Motor neuron (in vitro differentiated cells): ENCODE measurements at places on chromosomes 4 and X. TPM values are rescaled to one million over a fixed set of nuclear protein-coding genes. Genes with fewer than 3 reads are reported as not detected.

- no peak for ATAC-seq
Observed at GRCh38 chr4:162985131-162985530, 181.6 kb downstream of the NAF1 start.

GRCh38 chr4:22389240-22389870, 126.5 kb downstream of the ADGRA3 start:
- ATAC-seq, result peak; percentile 75

- ATAC-seq, result no peak
Observed at GRCh38 chr4:26076000-26076587, 162.1 kb downstream of the SMIM20 start.

- ATAC-seq, result no peak
Observed at GRCh38 chr4:4408132-4408523, 21.2 kb downstream of the NSG1 start.

- no peak for ATAC-seq
Observed at GRCh38 chr4:141871086-141871770, 234.8 kb downstream of the IL15 start.

- ATAC-seq, result no peak
Observed at GRCh38 chrX:42495139-42495538, 282.8 kb downstream of the PPP1R2C start.

AVPR2 gene
- total RNA-seq, result not detected in 2 replicates

- peak; percentile 87 for ATAC-seq
Observed at GRCh38 chrX:131762802-131763234, 218.9 kb downstream of the OR13H1 start.

DNA sequence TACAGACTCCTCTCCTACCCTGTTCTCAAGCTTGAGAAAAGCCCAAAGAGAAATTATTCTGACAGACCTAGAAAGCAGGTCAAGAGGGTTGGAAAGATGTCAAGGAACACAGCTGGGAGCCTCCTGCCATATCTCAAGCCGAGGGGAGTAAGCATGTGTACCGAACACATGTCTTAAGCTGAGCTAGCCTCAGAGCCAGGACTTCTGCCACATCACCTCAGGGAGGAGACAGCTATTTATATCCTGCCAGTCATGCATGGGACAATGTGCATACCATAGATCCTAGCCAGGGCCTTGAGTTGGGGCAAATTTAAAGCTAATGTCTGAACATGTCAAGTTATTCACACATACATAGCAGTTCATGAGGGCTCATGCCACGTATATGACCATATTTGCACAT, 11.8 kb downstream of the TMEM31 start:
- no peak for ATAC-seq

GRCh38 chr4:85557016-85557901, 82.3 kb downstream of the ARHGAP24 start:
- no peak for ATAC-seq

P2RY8 gene
- total RNA-seq, result 0.25 and 0.27 TPM in 2 replicates

DNA sequence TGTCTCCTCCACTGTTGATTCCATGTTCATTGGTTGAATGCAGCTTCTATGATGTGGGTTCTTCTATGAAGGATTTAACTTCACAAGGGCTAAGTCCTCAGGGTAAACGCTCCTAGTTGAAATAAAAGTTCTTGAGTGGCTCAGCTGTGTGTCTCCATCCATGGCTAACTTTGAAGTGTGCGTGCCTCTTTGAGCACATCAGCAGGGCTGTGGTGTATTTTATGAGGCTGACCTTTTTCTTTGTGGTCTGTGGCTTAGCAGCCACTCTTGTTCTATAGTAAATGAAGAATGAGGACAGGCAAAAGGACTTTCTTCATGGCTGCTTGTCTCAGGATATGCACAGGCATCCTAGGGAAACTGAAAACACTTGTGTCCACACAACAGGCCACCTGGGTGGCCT, 88.5 kb downstream of the KIT start:
- ATAC-seq, result no peak

DNA sequence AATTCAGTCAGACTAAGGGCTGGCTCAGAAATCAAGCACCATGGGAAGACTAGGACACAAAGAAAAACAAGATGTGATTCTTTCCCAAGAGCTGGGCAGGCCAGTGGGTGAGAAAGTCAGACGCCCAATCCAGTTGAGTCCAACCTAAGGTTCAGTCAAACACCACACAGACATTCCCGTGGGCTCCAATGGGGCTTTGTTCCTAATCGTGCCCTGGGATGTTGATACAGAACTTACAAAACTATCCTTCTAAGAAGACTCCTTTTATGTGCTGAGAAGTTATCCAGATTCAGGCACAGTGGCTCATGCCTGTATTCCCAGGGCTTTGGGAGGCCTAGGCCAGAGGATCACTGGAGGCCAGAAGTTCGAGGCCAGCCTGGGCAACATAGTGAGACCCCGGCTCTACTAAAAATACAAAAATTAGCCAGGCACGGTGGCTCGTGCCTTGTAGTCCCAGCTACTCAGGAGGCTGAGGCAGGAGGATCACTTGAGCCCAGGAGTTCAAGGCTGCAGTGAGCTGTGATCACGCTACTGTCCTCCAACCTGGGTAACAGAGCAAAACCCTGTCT, 3.7 kb downstream of the BLOC1S4 start:
- ATAC-seq, result no peak

DNA sequence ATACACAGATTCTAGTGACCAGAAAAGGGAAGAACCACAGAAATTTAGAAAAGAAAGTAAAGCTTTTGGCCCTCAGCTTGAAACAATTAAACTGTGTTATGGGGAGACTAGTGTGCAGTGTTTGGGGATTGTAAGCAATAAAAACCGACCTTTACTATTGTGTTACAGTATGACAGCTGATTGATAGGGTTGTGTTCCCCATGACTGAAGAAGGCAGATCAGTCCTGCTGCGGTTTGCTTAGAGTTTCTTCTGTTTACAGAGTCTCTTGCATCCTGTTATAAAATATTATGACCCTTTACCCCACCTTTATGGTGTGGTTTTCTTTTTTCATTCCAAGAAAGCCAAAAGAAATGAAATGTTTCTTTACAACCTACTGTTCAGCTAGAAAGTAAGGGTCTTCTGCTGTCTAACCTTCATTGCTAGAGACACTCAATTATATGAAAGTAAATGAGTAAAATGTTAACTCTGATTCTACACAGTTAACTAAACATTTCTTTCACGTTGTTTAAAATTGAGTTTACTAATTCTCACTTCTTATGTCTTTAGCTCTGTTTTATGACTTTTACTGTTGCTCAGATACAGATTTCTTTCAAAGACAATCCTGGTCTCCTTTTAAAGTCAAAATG, 18.1 kb downstream of the CHIC1 start:
- ATAC-seq, result peak; percentile 27

FGF16 gene
- 0.30 TPM in 1 of 2 replicates, not detected in the other for total RNA-seq

GAGE12D gene
- total RNA-seq, result not detected in 2 replicates

DNA sequence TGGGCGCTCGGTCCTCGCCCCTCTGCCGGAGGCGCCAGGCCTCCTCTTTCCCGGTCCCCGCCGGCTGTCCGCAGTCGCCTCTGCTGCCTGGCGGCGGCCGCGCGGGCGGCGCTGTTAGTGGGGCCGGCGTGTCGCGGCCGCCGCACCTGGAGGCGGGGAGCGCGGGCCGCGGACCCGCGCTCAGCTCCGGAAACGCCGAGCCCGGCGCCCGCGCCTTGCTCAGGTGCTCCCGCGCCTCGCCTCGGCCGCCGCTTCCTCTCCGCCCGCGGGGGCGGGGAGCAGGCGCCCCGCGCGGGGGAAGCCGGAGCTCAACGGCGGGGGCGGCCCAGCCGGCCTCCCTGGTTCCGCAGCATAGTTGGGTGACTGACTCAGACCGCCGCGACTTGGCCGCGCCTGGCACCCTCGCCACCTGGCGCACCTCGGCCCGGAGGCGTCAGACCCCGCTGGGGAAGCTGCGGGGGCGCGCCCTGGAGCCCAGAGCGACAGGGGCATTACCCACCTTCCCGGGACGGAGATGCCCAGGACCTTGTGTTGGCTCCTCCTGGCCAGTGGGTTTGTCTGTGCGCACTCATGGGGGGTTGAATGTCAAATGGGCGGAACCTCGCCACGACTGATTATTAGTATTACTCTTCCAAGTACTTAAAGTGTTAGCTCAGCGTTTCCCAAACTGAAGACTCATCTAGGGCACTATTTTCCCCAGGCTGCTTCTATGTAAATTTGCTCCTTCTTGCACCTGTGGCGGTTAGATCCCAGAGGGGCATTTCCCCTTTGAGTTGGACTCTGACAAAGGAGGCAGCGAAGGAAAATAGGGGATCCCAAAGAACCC, at the start of gene ARAP2:
Gene ARAP2 (minus strand): TSS at position 258 of the 826 bp plus-strand sequence. CDS start 15,028 bp downstream, outside the sequence.
- peak; percentile 23 for ATAC-seq
